Ovary (tissue), 10 donors: ENCODE measurements at places on chromosomes 2 and 18. TPM values are rescaled to one million over a fixed set of nuclear protein-coding genes. Genes with fewer than 3 reads are reported as not detected.

GCG gene
- total RNA-seq: 0.23 TPM

DTYMK gene
- 17.9 TPM for total RNA-seq

SRD5A2 gene
- 0.48 TPM for total RNA-seq

SAP130 gene
- total RNA-seq: 20.1 TPM

SAG gene
- not detected for total RNA-seq

FIGN gene
- total RNA-seq: 15.5 TPM

FBXO11 gene
- 77.5 TPM for total RNA-seq

ALPP gene
- total RNA-seq: 0.20 TPM

TMEM247 gene
- total RNA-seq: not detected

ELOA2 gene
- total RNA-seq: not detected

LOXL3 gene
- total RNA-seq: 4.4 TPM

B3GNT7 gene
- 25.2 TPM for total RNA-seq

CNDP1 gene
- total RNA-seq: 0.35 TPM

EVA1A gene
- 5.0 TPM for total RNA-seq

TTR gene
- 0.95 TPM for total RNA-seq

MBP gene
- 38.2 TPM for total RNA-seq

SLC30A3 gene
- not detected for total RNA-seq

FBXO48 gene
- 1.4 TPM for total RNA-seq

UGT1A5 gene
- not detected for total RNA-seq

DSC2 gene
- 2.7 TPM for total RNA-seq

C2orf81 gene
- 4.5 TPM for total RNA-seq

TMBIM1 gene
- total RNA-seq: 114 TPM

CHRNG gene
- not detected for total RNA-seq

CCDC85A gene
- total RNA-seq: 0.35 TPM

VWA3B gene
- 0.99 TPM for total RNA-seq

GLI2 gene
- total RNA-seq: 36.3 TPM

ARL4C gene
- total RNA-seq: 1.3 TPM

FZD7 gene
- total RNA-seq: 30.5 TPM
